ENCODE measurements at places on chromosomes 3 and 15.
A peak's percentile ranks its signal among the peaks of the same experiment; 100 is the strongest.

DNA sequence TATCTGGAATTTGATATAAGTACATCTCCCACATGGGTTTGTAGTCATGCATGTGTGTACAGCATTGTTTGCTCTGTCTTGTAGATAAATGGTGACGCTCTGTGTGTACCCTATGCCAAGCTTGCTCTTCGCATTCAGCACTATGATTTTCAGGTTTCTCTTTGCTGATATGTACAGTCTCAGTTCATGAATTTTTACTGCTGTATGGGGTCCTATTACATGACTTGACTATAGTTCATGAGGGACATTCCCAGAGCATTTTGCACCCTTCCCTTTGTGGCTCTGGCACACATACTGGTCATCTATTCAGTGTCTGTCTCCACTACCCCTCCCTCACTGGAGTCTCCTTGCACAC is 132.7 kb downstream of the EEFSEC start:
- DNase-seq: no peak

DNA sequence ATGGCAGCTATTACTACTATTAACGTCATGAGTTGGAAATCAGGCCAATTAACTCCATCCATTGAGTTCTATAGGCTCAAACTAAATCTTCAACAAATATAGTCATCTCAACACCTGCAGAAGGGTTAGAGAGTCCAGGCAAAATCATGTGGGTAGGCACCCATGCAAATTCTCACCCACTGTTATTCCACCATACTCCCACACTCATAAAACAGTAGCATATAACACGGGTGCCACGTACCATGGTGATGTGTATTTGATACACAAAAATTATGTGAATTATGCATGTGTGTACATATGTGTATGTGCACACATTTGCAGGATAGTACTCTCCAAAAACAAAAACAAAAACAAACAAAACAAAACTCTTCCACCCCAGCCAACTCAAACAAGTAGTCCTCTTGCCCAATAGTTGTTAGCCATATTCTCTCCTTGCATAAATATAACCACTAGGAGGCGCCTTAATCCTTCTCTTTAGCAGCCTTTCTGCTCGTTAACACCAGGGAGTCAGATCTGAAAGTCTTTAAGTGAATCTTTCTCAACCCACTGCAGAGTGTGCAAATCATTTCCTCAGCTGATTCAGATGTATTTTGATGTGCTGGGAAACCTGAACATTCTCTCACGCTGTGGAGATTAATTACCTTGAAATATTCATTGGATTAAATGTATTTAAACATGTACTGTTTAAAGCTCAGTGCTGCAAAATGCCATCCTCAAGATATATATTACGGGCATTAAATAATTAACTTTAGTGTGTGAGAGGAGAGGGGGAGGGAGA is 38.0 kb upstream of the COPB2 start:
- no peak for DNase-seq

DNA sequence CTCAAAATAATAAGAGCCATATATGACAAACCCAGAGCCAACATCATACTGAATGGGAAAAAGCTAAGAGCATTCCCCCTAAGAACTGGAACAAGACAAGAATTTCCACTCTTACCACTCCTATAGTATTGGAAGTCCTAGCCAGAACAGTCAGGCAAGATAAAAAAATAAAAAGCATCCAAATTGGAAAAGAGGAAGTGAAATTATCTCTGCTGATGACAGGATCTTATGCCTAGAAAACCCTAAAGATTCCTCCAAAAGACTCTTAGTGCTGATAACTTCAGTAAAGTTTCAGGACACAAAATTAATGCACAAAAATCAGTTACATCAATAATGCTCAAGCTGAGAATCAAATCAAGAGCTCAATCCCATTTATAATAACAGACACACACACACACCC is 45.9 kb upstream of the SLC2A2 start:
- no peak for DNase-seq

DNA sequence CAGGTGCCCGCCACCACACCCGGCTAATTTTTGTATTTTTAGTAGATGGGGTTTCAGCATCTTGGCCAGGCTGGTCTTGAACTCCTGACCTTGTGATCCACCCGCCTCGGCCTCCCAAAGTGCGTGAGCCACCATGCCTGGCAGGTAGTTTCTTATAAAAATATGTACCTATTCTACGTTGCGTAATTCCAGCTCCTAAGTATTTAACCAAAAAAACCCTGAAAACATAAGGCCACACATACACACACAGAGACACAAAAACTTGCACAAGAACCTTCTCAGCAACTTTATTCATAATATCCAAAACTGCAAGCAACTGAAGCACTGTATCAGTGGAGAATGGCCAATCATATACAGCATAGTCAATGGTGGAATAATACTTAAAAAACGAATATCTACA is 5.3 kb downstream of the RNF168 start:
- DNase-seq: no peak

- no peak for DNase-seq
Measured at GRCh38 chr3:10460951-10461545, 44.3 kb downstream of the ATP2B2 start.

GRCh38 chr3:190790185-190790584 is 72.3 kb downstream of the GMNC start:
- DNase-seq: no peak

DNA sequence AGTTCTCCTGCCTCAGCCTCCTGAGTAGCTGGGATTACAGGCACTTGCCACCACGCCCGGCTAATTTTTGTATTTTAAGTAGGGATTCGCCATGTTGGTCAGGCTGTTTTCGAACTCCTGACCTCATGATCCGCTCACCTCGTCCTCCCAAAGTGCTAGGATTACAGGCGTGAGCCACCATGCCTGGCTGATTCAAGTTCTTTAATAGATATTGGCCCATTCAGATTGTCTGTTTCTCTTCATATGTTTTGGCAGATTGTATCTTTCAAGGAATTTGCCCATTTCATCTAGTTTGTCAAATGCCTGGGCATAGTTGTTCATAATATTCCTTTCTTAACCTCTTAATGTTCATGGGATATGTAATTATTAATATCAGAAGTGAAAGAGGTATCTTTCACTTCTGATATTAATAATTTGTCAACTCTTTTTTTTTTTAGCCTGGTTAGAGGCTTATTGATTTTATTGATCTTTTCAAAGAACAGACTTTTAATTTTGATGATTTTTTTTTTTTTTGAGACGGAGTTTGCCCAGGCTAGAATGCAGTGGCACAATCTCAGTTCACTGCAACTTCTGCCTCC is 40.2 kb upstream of the ZFAND6 start:
- no peak for DNase-seq

- DNase-seq: peak; percentile 84
Measured at GRCh38 chr3:151305060-151305774, 11.4 kb downstream of the GPR87 start.

DNA sequence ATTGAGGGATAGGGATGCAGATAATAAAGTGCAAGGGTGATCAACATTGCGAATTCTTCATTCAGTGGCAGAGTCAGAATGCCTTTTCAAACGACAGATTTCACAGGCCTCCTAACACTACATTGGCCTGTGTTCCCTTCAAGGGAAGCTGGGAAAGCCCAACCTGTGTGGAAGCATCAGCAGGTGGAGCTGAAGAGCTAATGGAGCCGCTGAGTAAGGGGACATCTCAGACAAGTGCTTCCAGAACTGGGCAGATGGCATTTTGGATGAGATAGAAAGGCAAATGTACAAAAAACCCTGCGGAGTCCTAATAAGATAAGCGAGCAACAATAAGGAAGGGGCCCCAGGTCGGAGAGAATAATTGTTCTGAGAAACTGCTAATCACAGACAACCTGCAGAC is 8.5 kb upstream of the SLC24A5 start:
- no peak for DNase-seq

GRCh38 chr3:86047161-86047560 is 943.8 kb downstream of the VGLL3 start:
- DNase-seq: no peak

DNA sequence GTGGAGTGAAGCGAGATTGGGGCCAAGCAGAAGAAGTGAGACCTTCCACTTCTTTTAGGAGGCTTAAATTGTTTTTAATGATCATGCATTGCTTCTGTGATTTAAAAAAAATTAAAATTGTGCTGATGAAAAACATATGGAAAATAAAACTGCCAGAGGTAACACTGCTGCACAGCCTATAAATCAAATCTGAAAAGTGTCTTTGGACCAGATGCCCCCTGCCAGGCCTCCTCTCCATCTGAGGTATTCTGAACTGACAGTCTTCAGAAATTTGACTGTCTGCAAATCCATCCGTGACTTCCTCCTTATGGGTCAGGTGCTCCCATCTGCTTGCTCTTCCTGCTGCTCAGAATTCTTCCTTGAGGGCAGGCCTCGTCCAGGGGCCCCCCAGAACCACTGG is 108.5 kb upstream of the NR2E3 start:
- DNase-seq: no peak

DNA sequence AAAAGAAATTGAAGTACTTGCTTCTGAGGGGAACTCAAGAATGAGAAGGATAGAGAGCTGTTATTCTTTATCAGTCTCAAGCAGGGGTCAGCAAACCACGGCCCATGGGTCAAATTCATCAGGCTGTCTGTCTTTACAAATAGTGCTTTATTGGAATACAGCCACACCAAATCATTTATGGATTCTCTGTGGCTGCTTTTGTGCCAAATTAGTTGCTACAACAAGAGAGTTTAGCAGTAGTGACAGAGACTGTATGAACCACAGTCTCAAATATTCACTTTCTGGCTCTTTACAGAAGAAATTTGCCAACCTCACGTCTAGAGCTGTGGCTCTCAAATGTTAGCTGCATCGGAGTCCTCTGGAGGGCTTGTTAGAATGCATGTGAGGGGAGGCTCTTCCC is 258.0 kb upstream of the RARB start:
- no peak for DNase-seq

GRCh38 chr3:42600111-42600957 is at the start of gene NKTR:
TSS of gene NKTR (plus strand) at chr3:42600686. CDS start at chr3:42601007, 321 bp downstream.
- DNase-seq: peak; percentile 99

GRCh38 chr15:56744701-56745683 is 11.7 kb upstream of the ZNF280D start:
- no peak for DNase-seq

DNA sequence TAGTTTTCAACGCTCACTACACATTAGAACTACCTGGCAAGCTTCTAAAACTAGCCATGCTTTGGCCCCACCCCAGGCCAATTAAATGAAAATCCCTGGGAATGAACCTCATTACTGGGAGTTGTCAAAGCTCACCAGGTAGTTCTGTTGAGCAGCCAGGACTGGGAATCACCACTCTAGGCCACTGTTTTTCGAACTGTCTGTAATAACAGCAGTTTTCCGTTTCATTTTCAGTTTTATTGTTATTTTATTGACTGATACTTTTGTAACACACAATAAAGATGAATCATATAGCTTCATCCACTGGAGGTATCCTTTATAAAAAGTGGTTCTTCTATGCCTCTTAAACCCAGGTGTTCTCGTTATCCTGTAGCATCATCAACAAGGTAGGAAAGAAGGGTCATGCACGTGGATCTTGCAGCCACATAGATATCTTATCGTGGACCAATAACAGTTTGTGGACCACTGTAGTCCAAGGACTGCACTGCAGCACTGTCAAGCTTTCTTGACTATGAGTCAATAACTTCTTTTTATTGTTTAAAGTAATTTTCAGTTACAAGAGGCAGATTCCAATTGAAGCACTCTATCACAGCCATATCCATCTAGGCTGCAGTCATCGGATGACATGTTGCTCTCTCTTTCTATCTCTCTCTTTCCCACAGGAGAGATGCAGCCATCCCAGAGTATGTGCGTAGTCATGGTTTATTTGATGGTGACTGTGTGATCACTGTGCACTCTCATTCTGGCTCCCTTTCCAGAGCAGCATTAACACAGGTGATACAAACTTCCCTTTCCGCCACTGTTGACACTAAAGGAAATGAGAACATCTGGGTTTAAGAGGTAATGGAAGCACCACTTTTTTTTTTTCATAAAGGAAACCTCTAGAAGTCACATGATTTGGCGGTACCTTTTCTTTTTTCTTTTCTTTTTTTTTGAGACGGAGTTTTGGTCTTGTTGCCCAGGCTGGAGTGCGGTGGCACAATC is 39.0 kb upstream of the BLM start:
- no peak for DNase-seq

DNA sequence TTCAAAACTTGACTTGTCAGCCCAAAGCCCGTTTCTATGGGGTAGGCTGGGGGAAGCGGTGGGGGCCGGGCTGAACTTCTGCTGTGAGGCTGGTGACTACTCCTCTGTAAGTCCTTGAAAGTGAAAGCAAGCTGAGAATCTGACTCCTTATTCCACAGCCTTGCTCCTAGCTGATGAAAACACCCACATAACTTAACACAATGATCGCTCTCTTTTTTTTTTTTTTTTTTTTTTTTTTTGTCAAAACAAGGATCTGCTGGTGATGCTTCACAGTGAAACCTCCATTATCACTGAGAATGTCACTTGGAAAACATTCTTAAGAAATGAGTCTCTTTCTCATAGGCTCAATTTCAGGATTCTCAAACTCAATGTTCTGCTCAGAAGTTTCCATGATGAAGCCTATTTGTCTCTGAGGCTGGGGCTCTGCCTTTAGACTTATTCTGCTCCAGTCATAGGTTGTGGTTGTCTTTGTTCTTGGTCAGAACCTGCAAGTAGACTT is 31.4 kb upstream of the TKT start:
- DNase-seq: no peak

DNA sequence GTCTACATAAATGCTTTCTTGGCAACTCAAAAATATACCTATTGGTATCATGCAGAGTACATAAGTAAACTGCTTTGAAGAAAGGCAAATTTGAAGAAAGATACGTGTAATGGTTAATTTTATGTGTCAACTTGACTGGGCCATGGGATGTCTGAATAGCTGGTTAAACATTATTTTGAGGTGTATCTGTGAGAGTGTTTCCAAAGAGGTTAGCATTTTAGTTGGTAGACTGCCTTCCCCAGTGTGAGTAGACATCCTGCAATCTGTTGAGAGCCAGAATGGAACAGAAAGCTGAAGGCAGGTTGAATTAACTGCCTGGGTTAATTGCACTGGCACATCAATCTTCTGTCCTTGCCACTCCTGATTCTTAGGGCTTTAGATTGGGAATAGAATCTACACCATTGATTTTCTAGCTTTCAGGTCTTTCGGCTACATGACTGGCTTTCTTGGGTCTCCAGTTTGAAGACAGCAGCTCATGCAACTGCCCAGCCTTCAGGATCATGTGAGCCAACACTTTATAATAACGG is 98.3 kb downstream of the CMSS1 start:
- DNase-seq: no peak

DNA sequence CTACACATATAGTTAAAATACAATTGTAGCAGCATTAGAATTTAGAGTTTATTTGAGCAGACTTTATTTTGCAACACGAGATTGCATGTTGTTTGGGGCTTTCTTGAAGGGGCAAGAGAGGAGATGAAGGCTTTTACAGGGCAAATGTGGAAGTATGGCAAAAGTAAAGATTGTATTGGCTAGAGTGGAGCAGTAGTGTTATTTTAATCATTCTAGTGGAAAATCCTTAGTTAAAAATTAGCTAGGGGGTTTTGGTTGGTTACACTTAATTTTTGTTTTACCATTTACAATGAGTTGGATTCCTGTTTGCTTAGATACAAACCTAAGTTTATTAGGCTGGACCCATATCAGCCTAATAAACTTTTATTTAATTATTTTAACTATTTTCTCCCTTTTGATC is 4.6 kb downstream of the OR5H15 start:
- DNase-seq: no peak
